Anterior cingulate cortex (tissue), 58 donors: ENCODE measurements at places on chromosomes 2 and 18.

DNA sequence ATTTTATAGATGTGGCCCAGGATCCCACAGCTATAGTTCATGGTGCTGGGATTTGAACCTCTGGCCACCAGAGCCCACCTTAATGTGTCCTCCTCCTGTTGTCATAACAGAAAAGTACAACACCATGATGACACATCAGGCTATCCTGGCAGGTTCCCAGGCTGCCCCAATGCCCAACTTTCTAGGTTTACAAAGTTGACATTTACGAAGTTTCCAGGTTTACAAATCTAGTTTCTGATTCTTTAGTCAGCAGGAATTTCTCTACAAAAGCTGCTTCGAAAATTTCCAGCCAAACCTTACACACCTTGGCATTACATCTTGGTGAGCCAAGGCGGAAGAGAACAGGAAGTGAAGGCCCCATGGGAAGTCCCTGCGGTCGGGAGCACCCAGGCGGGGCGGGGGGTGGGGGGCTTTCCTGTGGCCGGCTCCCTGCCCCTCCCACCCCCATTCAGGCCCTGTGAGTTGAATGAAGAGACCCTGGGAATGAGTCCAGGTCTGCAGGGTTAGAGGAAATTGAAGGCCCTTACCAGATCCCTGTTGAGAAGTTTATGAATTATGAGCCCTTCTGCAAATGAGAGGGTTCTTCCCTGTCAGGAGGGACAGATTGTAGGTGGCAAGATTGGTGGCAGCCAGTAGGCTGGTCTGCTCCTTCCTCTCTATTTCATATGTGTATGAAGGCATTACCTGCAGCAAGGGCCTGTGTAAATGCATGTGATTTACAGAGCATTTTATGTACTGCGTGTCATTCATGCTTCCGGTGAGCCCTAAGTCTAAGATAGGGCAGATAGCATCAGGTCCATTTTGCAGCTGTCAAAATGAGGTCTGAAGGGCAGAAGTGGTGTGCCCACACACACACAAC, 11.1 kb upstream of the IL1RN start:
- DNase-seq: no peak

DNA sequence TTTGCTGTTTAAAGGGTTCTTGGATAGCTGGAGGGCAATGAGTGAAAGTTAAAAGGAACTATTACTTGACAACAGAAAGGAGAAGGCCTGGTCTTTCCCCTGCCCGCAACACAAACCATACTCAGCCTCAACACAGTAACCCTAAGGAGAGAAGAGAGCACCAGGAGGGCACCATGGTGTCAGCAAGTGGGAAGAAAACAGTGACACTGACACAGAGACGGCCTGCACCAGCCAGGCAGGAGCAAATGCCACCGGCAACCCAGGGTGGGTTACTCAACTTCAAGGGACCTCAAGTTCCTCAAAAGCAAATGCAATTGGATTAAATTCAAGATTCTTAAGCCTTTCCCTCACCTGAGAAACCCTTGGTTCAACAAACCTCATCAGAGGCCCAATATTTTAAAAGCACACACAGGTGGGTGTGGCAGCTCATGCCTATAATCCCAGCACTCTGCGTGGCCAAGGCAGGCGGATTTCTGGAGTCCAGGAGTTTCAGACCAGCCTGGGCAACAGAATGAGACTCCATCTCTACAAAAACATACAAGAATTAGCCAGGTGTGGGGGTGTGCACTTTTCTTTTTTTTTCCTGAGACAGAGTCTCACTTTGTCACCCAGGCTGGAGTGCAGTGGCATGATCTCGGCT, 52.3 kb downstream of the TFCP2L1 start:
- DNase-seq: no peak

- DNase-seq: no peak
Measured at GRCh38 chr18:59021500-59021899, 118.2 kb upstream of the SEC11C start.

- DNase-seq: no peak
Measured at GRCh38 chr2:64260093-64260803, 116.0 kb upstream of the PELI1 start.

GRCh38 chr2:153047220-153047619, 328.8 kb downstream of the ARL6IP6 start:
- no peak for DNase-seq

DNA sequence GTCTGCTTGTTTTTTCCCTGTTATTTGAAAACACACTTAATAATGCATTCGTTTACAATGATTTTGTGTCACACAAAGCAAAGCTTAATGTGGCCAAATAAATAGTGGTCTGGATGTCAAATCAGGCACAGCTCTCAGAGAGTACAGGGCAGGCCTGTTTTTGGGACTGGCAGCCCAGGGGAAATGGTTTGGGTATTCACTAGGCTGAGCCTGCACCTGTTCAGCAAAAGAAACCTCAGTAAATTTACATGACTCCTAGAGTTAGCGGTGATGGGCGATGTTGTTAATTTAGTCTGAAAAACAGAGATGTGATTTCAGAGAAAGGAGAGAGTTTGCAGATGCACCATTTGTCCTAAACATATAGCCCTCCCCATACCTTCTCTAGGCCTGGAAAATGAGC, 197.1 kb downstream of the ALK start:
- DNase-seq: no peak

- DNase-seq: no peak
Measured at GRCh38 chr2:159146996-159147666, 139.4 kb downstream of the WDSUB1 start.

DNA sequence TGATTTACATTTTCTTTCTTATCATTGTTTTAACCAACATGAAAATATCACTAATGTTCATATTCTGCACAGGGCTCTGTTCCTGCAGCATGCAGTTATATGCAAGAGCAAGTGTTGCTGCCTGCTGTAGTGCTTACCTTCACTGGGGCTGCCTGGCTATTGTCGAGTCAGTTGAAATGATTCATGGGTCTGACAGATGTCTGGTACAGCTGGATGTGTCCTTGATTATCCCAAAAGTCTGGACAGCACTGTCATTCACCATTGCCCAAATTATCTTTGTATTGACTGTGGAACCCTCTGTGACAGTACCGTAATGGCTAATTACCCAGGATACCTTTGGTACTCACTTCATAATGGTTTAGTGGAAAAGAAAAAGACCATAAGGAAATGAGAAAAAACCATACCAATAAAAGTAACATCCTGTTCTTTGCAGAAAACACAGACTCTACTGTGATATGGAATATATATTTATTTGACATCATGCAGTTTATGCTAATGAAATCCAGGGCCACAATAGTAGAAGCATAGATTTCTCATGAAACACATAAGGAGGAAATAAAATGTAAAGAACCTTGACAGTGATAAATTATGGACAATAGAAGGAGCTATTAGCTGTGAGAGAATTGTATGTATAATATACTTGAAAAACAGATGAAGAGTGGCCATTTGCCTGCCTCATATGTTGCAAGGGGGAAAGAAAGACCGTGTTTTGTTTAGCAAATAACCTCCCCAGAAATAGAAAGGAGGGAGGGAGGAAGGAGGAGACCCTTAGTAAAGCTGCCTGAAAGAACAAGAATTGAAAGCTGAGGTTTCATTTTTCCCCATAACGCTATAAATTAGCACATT, 249.8 kb upstream of the ATP5MC3 start:
- DNase-seq: no peak

DNA sequence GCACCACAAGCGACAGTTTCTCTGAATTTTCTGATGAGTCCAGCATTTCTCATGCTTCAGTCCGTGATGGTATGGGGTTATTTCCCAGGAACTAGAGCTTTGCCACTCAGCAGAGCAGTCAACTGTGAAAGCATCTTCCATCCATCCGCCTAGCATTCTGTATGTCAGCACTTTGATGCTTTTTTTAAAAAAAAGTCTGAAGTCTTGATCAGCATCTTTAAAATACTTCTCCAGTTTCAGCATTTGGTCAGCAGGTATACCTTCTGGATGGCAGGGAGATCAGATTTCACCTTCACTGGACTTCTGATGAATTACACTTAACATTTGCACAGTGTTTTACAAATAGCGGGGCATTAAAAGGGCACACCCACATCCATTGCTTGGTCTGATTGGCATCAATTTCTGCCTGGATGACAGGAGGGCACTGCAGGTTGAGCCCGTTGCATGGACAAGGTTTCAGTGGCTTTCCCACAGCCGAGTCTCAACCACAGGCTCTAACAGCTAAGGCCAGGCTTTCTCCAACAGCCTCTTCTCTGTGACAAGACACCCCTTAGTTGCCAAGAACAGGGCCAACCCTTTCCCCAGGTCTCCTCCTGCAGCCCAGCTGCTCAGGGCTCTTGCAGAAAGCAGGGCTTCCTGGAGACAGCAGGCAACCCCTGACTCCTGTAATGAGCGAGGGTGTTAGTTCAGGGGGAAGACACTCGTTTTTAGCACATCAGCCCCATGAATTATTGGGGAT, 54.0 kb downstream of the EMILIN2 start:
- DNase-seq: no peak
